ENCODE measurements at places on chromosomes 13 and 19.
A peak's percentile ranks its signal among the peaks of the same experiment; 100 is the strongest.

DNA sequence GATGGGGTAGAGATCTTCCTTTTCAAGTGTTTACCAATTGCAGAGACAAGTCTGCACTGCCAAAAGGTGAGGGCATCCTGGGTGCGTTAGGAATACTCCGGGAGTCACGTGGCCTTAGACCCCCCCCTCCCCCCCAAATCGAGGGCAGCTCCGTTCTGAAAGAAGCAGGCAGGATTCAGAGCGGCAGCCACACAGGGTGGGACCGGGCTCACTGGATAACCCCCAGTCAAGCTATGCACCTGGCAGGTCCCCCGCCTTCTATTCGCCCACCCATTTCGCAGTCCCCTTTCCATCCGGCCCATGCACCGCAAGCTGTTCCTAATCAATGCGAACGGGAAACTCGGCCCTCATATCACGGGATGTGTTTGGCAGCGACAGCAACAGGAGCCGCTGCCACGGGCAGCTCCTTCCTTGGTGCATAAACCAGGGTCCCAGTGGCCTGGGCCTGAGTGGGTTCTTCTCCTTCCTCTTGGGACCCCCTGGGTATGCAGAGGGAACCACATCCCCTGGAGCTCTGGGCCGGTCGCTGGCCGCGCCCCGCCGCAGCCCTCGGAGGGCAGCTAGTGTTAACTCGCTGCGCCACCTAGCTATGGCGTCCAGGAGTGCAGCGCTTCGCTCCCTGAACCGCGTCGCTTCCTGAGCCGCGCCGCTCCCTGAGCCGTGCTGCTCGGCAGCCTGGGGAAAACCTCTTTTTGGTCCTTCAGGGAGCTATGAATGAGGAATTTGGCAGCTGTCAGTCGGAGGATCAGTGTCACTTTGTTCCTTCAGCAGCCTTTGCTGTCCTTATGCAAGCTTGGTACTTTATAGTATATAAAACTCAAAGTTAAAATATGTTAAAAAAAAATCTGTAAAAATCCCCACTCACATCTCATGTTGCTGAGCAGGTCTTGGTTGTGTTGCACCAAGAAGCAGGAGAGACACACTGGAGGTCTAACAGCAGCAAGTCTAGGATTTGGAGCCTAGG lies 41.4 kb downstream of the LYL1 start:
- DNase-seq, result peak; percentile 91

DNA sequence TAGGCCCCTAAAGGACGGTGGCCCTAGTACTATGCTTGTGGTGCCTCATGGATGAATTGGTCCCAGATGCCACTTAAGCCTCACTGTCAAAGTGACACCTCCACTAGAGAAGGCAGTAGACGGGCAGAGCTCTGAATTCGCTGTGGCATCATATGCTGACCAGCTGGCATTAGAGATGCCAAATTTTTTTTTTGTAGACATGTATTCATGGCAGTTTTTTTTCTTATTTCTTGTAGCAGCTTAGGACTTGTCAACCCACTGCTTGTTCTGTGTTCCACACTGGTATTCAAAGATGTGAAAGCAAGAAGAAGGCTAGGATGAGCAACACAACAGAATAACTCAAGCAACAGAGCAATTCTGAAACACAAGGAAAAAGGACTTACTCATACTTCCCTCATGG lies 212.5 kb downstream of the DLEU7 start:
- DNase-seq, result no peak

DNA sequence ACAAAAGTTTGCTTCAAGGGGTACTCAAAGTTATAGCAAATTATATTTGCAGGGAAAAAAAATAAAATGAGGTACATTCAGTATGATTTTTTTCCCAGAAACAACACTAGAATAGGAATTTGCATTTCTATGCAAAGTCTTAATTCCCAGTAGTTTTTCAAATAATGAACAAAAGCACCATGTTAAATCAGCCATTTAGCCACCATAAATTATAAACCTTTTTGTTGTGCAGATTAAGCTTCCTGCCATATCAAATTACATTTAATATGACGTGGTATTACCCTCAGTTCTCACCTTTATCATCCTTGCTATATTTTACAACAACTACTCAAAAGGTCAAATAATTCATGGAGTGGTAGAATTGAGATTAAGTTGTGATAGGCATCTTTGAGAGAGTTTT lies 136.6 kb upstream of the FRY start:
- no peak for DNase-seq

DNA sequence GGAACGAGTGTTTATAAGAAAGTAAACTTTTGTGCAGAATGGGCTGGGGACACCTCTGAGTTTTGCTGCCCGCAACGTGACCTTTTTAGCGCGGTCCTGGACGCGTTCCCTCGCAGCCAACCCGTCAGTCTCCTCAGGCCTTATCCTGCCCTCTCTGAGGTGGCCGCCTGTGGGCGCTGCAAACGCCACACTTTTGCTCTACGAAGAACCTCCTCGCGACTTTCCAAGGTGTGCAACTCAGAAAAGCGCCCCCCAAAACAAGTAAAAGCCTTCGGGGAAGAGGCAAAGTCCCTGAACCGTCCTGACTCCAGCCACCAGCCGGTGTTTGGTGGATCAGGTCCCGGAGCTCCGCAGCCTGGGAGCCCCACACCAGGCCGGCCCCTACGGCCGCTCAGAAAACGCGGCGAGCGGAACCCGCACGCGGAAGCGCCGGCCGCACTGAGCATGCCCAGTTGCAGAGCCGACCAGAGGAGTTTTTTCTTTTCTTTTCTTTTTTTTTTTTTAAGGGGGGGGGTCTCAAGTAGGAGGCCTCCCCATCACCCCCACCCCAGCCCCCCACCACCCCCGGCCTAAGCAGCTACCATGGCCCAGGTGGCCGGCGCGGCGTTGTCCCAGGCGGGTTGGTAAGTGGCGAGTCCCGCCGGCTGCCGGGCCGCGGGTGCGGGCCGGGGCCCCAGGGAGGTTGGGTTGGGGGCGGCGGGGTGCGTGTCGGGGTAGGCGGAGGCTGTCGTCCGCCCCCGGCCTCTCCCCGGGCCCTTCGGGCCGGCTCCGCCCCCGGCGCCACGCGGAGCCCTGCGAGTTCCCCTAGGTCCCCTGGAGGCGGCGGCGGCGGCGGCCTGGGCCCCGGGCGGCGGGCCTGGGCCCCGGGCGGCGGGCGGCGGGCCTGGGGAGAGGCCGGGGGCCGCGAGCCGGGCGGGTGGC lies at the start of gene TDRD3:
Gene TDRD3 (plus strand): TSS at position 438 of the 921 bp plus-strand sequence. CDS start 145 bp downstream, at position 583.
- peak; percentile 95 for DNase-seq

- peak; percentile 92 for DNase-seq
These were observed 73.4 kb upstream of the FLT1 start for GRCh38 chr13:28568286-28568685.

DNA sequence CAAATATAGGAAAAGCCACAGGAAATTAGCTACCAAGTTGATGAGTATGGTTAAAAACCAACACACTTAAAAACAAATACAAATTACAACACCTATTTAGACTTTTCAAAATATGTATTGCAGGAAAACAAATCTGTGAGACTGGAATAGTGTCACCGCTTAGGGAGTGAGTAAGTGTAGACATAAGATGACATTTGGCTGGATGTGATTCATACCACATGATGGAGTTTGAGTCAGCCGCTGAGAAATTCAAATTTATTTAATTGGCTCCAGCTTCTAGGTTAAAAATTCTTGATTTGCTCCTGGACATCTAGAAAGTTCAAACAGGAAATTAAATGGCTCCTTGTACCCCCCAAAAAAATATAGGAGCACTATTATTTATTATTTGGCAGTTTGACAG lies 531.7 kb downstream of the SLITRK1 start:
- no peak for DNase-seq

DNA sequence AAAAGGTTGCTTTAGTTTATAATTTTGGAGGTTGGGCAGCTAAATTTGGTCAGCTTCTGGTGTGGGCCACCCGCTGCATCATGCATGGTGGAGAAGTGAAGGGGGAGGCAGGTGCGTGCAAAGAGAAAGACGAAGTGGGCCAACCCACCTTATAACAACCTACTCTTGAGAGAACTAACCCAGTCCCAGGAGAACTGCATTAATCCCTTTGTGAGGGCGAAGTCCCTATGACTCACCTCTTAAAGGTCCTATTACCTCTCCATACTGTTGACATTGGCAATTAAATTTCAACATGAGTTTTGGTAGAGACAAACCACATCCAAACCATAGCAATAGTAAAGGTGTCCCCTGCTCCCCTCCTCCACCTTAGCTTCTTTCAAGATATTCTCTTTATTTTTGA lies 7.7 kb upstream of the FGF9 start:
- no peak for DNase-seq

Data from hematopoietic multipotent progenitor cell treated with erythropoietin and hydrocortisone succinate and interleukin-3 and kit ligand, for 4 days (in vitro differentiated cells).